ENCODE measurements at places on chromosomes 3 and 15. TPM values are rescaled to one million over a fixed set of nuclear protein-coding genes. Genes with fewer than 3 reads are reported as not detected.

- no peak overlapping the region for H3K4me3 ChIP-seq
- DNase-seq: no peak
- H3K27me3 ChIP-seq: no peaks in the 10 kb centered on the region
Measured at GRCh38 chr15:100658895-100659294, 56.5 kb downstream of the ASB7 start.

GRCh38 chr3:176584413-176585176 lies 612.7 kb downstream of the TBL1XR1 start:
- no peak overlapping the region for H3K27ac ChIP-seq
- no peak overlapping the region for H3K4me3 ChIP-seq
- no peaks in the 10 kb centered on the region for H3K36me3 ChIP-seq
- no peak for DNase-seq
- no peaks in the 10 kb centered on the region for H3K27me3 ChIP-seq
- no peaks in the 10 kb centered on the region for H3K4me1 ChIP-seq

- no peaks in the 10 kb centered on the region for H3K36me3 ChIP-seq
- no peak for DNase-seq
- no peak overlapping the region for H3K4me3 ChIP-seq
- peaks cover 26% of the 10 kb centered on the region for H3K4me1 ChIP-seq
- no peak overlapping the region for H3K27ac ChIP-seq
- H3K27me3 ChIP-seq: no peaks in the 10 kb centered on the region
Measured at GRCh38 chr3:46500656-46501635, 3.2 kb downstream of the RTP3 start.

- H3K27ac ChIP-seq: no peak overlapping the region
Measured at GRCh38 chr3:113405180-113405579, 36.1 kb downstream of the CFAP44 start.

- no peaks in the 10 kb centered on the region for H3K27me3 ChIP-seq
- no peaks in the 10 kb centered on the region for H3K4me1 ChIP-seq
- H3K27ac ChIP-seq: no peak overlapping the region
- no peak overlapping the region for H3K4me3 ChIP-seq
- no peaks in the 10 kb centered on the region for H3K36me3 ChIP-seq
Measured at GRCh38 chr3:19765954-19766353, 168.1 kb downstream of the EFHB start.

- no peak overlapping the region for H3K27ac ChIP-seq
- peaks cover 28% of the 10 kb centered on the region for H3K36me3 ChIP-seq
- H3K4me1 ChIP-seq: peaks cover 3% of the 10 kb centered on the region
- H3K27me3 ChIP-seq: no peaks in the 10 kb centered on the region
- no peak overlapping the region for H3K4me3 ChIP-seq
- DNase-seq: no peak
Measured at GRCh38 chr3:186552408-186553031, 8.3 kb upstream of the CRYGS start.

- H3K27ac ChIP-seq: no peak overlapping the region
- H3K4me3 ChIP-seq: no peak overlapping the region
- DNase-seq: no peak
Measured at GRCh38 chr3:15512166-15512565, 9.3 kb downstream of the COLQ start.

DNA sequence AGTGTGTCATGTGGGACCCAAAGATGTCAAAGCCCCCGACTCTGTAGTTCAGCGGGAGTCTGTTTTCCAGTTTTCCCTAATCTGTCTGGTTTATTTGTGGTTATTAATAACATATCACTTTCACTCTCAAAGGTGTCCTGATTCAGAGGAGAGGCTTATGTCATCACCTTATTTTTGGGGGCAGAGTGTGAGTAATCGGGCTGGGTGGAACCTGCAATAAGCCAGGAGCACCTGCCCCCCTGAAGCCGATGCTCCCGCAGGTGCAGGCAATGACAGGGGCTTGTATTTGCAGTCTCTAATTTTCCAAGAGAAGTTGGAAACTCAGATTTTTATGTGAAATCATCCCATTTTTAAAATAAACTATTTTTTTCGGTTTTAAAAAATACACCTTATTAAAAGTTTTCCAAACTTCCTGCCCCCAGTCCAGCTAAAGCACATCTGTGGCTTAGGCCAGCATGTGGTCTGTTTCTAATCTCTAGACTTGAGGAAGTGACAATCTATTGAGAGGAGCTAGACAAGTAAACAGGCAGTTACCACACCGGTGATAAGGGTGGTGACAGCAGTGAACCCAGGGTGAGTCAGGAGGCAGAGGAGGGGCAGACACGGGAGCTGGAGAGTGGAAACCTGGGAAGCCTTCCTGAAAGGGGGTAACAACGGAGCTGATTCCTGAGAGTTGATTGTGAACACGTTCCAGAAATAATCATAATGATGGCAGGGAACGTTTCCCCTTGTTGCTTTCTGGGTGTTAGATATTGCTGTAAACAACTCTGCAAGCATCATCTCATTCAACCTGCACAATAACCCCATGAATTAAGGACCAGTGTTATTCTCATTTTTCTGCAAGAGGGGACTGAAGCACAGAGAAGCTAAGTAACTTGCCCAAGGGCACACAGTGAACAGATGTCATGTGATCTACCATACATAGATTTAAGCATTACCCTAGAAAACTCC lies 37.2 kb downstream of the BHLHE40 start:
- H3K36me3 ChIP-seq: no peaks in the 10 kb centered on the region
- H3K27ac ChIP-seq: no peak overlapping the region
- DNase-seq: peak; percentile 46
- H3K4me1 ChIP-seq: peaks cover 50% of the 10 kb centered on the region
- H3K27me3 ChIP-seq: peaks cover 6% of the 10 kb centered on the region
- no peak overlapping the region for H3K4me3 ChIP-seq

DNA sequence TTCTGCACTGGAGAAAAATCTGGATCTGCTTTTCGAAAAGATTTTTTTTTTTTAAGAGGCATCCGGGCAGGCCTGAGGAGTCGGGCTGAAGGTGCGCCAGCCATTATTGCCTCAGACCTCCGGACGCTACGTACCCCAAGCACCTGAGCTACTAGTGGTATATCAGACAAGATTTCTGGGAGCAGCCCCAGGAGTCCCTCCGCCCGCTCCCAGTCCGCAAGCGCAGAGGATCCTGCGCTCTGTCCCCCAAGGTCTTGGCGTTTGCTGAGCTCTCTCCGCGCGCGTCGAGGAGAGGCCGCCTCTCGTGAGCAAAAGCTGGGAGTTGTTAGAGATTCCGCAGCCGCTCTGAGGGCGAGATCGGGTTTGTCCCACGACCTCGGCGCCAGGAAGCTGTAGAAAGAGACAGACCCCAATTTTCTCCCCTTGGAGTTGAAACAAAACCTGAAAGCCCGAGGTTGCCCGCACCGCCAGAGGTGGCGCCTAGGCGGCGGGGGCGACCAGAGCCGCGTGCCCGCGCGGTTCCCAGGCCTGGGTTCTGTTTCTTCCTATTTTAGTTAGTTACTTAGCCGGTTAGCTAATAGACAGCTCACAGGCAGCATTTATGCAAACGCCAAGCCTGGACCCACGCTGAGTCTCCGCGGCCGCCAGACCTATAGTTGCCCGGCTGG lies 72.5 kb upstream of the POLG start:
- H3K27me3 ChIP-seq: peaks cover 91% of the 10 kb centered on the region
- no peak overlapping the region for H3K27ac ChIP-seq
- H3K4me3 ChIP-seq: no peak overlapping the region

GRCh38 chr15:83225449-83225848 lies 17.8 kb upstream of the HDGFL3 start:
- DNase-seq: no peak
- H3K36me3 ChIP-seq: no peaks in the 10 kb centered on the region
- H3K4me3 ChIP-seq: no peak overlapping the region
- H3K27me3 ChIP-seq: peaks cover 4% of the 10 kb centered on the region
- no peak overlapping the region for H3K27ac ChIP-seq
- no peaks in the 10 kb centered on the region for H3K4me1 ChIP-seq

DNA sequence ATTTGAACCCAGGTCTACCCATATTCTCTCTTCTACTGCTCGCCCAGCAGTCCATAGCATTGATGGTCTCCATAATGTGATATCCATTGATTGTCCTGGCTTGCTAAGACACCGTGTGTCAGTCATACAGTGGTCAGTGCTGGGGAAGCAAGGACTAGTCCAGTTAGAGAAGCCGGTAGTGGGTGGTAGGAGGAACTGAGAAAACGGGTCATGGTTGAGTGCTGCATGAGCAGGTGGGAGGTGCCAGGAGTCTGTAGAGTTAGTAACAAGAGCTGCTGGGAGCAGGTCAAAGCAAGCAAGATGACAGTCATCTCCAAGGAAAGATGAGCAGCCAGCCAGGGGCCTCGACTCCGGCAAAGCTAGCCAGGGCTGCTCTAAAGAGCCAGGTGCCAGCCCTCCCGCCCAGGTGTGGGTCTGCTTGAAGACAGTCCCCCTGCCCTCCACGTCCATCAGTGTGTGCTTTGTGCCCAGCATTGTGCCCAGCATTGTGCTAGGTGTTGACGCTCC lies 29.5 kb upstream of the USP3 start:
- peaks cover 55% of the 10 kb centered on the region for H3K4me1 ChIP-seq
- H3K27me3 ChIP-seq: no peaks in the 10 kb centered on the region
- peak; percentile 33 for DNase-seq
- no peaks in the 10 kb centered on the region for H3K36me3 ChIP-seq

DNA sequence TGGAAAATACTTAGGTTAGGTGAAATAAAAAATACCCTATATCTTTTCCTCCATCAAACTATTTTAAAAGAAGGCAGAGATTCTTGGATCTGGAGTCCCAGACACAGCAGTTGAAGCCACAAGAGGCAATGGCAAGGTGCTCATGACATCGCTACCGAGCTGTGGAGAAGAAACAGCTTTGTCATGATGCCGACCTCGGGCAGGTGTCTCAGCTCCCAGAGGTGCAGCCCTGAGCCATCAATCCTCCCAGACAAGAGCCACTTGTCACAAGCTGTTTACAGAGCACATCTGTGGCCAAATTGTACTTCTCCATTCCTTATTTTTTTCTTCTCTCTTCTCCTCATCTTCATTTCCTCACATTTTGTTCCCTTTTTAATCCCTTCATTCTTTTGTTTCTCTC lies 50.8 kb downstream of the GPR176 start:
- peaks cover 8% of the 10 kb centered on the region for H3K27me3 ChIP-seq
- DNase-seq: peak; percentile 7
- no peaks in the 10 kb centered on the region for H3K36me3 ChIP-seq
- H3K4me1 ChIP-seq: peaks cover 3% of the 10 kb centered on the region

DNA sequence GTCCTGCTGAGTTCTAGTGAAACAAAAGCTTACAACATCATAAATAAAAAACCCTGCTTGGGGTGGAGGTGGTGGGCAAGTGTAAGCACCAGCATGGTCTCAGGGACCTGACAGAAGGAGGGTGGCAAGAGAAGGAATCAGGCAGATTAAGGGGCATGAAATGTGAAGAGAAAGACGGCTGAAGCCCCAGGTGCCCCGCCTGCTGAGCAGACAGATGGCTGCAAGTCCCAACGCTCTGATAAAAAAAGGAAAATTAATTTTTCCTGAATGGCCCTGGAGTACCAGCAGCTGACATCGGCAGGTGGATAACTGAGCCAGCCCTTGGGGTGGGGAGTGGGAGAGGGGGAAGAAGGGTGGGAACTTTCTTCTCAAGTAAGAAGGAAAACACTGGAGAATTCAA lies 137.9 kb downstream of the XXYLT1 start:
- H3K4me3 ChIP-seq: no peak overlapping the region
- no peak for DNase-seq
- no peaks in the 10 kb centered on the region for H3K36me3 ChIP-seq
- H3K27ac ChIP-seq: no peak overlapping the region
- peaks cover 23% of the 10 kb centered on the region for H3K4me1 ChIP-seq

GRCh38 chr3:150202711-150203110 lies 205.4 kb upstream of the TSC22D2 start:
- H3K4me1 ChIP-seq: no peaks in the 10 kb centered on the region
- no peak overlapping the region for H3K4me3 ChIP-seq
- no peak overlapping the region for H3K27ac ChIP-seq
- DNase-seq: no peak

GRCh38 chr15:25655207-25655948 lies 207.7 kb downstream of the ATP10A start:
- peaks cover 18% of the 10 kb centered on the region for H3K27me3 ChIP-seq
- H3K4me3 ChIP-seq: no peak overlapping the region
- H3K36me3 ChIP-seq: no peaks in the 10 kb centered on the region
- no peak overlapping the region for H3K27ac ChIP-seq
- no peak for DNase-seq
- peaks cover 3% of the 10 kb centered on the region for H3K4me1 ChIP-seq

DNA sequence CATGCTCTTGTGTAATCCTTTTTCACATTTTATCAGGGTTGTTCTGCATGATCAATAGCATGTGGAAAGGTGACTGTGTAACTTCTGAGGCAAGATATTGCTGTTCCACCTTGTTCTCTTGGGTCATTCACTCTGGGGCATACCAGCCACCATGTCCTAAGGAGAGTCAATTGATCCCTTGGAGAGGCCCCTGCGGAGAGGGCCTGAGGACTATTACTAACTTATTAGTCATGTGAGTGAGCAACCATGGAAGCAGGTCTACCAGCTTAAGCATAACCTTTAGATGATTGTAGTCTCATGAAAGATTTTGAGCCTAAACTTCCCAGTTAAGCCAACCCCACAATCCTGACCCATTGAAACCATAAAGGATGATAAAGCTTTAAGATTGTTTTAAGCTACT lies 22.0 kb upstream of the COL6A5 start:
- no peaks in the 10 kb centered on the region for H3K4me1 ChIP-seq
- H3K36me3 ChIP-seq: no peaks in the 10 kb centered on the region
- H3K4me3 ChIP-seq: no peak overlapping the region

DNA sequence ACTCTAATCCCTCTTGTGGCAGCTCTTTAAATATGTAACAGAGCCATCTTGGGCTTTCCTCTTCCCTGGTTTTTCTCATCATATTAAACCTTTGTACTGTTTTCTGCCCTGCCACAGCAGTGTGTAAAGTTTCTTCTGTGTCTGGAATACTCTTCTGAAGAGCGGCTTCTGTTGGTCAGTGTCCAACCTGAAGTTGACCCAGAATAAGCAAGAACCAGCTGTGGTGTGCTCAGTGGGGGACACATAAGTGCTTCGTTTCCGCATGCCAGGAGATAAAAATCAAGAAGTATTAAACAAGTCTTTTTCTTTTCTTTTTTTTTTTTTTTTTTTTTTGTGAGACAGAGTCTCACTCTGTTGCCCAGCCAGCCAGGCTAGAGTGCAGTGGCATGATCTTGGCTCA lies 173.2 kb upstream of the CHRM5 start:
- H3K4me1 ChIP-seq: no peaks in the 10 kb centered on the region
- peaks cover 2% of the 10 kb centered on the region for H3K27me3 ChIP-seq
- H3K4me3 ChIP-seq: no peak overlapping the region
- H3K36me3 ChIP-seq: no peaks in the 10 kb centered on the region

DNA sequence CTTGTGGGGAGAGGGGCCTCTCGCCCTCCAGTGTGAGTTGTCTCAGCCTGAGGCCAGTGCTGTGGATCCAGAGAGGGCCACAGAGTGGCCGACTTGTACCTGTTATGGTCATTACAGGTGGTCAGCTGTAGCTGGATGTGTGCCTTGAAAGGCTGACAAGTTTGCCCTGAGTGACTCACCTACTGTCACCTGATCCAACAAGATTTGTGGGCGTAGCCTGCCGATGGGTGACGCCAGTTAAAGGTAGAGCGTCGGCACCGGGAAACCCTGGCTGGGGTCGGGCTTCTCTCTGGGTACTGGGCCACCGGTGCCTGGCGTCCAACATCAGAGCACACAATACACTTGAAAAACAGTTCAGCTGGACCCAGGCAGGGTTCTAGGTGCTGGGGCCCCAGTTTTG lies 2.8 kb upstream of the ISG20 start:
- peaks cover 48% of the 10 kb centered on the region for H3K36me3 ChIP-seq
- H3K27ac ChIP-seq: peak overlapping the region; percentile 96
- H3K4me1 ChIP-seq: peaks cover 91% of the 10 kb centered on the region
- peak; percentile 84 for DNase-seq

Gene KCNH8
- total RNA-seq: not detected

Gene CHRFAM7A
- not detected for total RNA-seq

Gene WDR76
- 82.4 TPM for total RNA-seq

Gene CCR3
- total RNA-seq: not detected

Gene CCR8
- total RNA-seq: not detected

Gene CD86
- total RNA-seq: not detected

Gene WNT5A
- total RNA-seq: not detected

Gene RARB
- total RNA-seq: not detected

Gene NTRK3
- 0.95 TPM for total RNA-seq
